ENCODE measurements at places on chromosomes 1 and 21. TPM values are rescaled to one million over a fixed set of nuclear protein-coding genes. Genes with fewer than 3 reads are reported as not detected.

DNA sequence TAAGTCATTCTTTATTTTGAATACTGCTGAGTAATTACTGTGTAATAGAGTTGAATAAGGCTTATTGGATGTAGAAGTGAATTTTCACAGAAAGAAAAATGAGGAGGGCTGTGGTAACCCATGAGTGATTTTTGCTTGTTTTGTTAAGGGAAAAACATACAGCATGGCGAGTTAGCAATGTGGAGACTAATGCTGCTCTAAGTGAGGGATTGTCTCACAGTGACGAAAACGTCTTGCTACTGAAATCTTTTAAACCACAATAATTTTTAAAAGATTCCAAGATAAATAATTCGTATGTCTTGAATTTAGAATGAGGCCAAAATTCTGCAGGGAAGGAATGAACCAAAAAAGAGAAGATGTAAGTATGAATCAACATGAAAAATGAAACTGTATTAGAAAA lies 16.2 kb upstream of the PLA2G4A start:
- no peak for DNase-seq

DNA sequence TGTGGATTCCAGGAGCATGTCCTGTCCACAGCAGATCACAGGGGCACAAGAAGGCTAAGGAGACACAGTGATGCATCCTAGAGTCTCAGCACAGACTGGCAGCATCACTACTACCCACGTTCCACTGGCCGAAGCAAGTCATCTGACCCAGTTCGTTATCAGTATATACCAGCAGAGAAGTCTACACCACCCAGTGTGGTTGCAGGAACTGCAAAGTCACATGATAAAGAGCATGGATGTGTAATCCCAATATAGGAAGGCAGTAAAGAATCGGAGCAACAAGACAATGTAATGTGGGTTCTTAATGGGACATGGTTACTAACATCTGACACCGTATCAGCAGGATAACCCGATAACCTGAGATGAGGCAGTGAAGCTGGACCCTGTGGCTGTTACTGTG lies 246.6 kb downstream of the RRAGC start:
- no peak for DNase-seq

GRCh38 chr1:228090613-228091081 lies 8.1 kb downstream of the ARF1 start:
- no peak for DNase-seq

- no peak for DNase-seq
Observed at GRCh38 chr1:26996024-26996423, 2.5 kb downstream of the TRNP1 start.

GRCh38 chr1:67983867-67984266 lies 66.6 kb downstream of the DIRAS3 start:
- DNase-seq, result no peak

- DNase-seq, result no peak
Observed at GRCh38 chr1:36761113-36761512, 273.2 kb downstream of the GRIK3 start.

GRCh38 chr1:186689907-186690306 lies 9.7 kb upstream of the PTGS2 start:
- DNase-seq, result no peak

DNA sequence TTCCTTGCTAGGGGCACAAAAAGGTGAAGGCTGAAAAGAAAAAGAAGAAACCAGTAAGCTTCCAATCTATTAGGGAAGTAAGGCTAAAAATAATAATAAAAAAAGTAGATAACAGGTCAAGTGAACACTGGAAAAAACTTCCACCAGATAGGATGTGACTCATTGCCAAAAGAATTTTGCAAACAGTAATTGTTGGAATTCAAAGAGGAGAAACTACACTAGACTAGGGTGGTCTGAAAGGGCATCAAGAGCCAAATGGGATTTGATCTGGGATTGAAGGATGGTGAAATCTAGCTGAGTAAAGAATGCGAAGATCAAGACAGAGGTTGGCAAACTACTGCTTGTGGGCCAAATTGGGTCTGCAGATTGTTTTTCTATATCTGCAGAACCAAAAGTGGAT lies 6.0 kb upstream of the ST6GALNAC3 start:
- no peak for DNase-seq

- DNase-seq, result no peak
Observed at GRCh38 chr1:18955441-18956192, 859 bp downstream of the IFFO2 start.

GRCh38 chr1:35637401-35637809 lies 3.9 kb downstream of the PSMB2 start:
- DNase-seq, result no peak

DNA sequence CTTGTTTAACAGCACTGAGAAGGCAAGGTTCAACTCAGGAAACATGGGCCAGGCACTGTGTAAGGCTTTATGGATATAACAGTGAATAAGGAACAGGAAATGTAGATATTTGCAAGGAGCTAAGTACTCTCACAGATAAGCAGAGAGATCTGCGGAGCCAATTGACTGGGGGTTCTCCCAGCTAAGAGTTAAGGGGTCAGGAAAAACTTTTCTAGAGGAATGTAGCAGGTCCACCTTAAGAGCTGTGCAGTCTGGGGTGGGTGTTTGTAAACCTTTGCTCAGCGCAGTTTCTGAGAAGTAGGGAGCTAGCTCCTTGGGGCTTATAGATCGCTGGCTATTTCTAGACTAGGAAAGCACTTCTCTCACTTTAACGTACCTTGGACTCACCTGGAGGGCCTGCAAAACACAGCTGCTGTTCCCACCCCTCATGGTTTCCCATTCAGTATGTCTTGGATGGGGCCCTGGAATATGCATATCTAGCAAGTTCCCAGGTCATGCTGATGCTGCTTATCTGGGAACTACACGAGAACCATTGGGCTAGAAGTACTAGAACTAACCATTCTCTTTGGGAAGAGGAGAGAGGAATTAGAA lies 51.7 kb downstream of the TLCD4 start:
- DNase-seq, result no peak

GRCh38 chr1:167799747-167800146 lies 78.0 kb downstream of the MPZL1 start:
- no peak for DNase-seq

RIPPLY3 gene
- not detected for total RNA-seq

AXDND1 gene
- 1.8 TPM for total RNA-seq

CFAP74 gene
- total RNA-seq, result 17.4 TPM

ATP6V1G3 gene
- not detected for total RNA-seq

ABCA4 gene
- total RNA-seq, result 0.74 TPM

RIPK4 gene
- not detected for total RNA-seq

MAP1LC3C gene
- total RNA-seq, result 0.70 TPM

SPRR4 gene
- total RNA-seq, result not detected

Measured in dorsolateral prefrontal cortex (tissue), 122 donors.